NCI-H2107 (cell line): ENCODE measurements at places on chromosomes 16 and 17.

DNA sequence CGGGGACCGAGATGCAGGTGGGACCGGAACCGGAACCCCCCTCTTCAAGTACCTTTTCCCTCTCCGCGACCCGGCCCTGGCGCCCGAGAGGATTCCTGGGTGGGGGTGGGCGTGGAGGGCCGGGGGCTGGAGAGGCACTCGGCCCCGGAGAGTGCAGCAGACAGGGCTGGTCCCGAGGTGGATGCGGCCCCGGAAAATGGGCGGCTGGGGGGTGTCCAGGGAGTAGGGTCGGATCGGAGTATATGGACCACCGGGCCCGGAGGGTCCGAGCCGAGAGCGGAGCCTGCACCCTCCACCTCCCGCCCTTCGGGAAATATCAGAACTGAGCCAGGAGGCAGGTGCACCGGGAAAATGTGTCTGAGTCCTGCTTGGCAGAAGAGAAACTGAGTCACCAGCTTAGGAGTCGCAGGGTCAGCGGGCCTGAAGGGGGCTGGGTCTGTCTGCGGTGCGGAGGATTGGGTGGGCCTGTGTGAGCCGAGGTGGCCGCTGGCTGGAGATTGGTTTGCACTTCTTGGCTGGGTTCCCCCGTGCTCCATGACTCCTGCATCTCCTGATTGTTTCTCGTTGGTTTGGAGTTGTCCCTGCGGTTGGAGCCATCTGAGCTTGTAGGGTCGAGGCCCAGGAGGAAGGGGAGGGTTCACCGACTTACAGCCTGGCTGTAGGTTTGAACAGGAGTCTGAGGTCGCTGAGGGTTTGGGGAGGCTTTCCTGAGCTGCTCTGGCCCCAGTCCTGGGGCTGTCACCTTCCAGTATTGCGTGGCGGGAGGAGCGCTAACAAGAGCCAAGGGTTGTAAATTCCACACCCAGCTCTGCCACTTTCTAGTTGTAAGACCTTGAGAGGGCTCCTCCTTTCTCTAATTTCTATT lies 518 bp downstream of the SH2B1 start:
- no peak for DNase-seq

DNA sequence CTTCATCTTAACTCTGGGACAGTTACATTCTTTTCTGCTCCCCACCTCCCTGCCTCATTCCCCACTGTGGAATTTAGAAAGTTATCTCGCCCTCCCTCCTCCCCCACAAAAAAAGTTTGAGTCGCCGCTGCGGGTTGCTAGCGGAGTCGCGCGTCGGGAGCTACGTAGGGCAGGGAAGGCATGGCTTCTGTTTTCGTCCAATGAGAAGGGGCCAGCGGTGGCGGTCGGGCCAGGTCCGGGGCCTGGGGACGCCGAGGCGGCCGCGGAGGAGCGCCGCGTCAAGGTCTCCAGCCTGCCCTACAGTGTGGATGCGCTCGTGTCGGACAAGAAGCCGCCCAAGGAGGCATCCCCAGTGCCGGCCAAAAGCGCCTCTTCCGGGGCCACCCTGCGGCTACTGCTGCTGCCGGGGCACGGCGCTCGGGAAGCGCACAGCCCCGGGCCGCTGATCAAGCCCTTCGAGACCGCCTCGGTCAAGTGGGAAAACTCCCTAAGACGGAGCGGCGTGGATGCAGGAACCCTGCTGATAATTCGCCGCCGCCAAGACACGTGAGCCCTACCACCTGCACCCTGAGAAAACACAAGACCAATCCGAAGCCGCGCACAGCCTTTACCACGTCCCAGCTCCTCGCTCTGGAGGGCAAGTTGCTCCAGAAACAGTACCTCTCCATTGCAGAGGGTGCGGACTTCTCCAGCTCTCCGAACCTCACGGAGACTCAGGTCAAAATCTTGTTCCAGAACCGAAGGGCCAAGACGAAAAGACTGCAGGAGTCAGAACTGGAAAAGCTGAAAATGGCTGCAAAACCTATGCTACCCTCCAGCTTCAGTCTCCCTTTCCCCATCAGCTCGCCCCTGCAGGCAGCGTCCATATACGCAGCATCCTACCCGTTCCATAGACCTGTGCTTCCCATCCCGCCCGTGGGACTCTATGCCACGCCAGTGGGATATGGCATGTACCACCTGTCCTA lies 8.9 kb downstream of the OR4D1 start:
- no peak for DNase-seq

DNA sequence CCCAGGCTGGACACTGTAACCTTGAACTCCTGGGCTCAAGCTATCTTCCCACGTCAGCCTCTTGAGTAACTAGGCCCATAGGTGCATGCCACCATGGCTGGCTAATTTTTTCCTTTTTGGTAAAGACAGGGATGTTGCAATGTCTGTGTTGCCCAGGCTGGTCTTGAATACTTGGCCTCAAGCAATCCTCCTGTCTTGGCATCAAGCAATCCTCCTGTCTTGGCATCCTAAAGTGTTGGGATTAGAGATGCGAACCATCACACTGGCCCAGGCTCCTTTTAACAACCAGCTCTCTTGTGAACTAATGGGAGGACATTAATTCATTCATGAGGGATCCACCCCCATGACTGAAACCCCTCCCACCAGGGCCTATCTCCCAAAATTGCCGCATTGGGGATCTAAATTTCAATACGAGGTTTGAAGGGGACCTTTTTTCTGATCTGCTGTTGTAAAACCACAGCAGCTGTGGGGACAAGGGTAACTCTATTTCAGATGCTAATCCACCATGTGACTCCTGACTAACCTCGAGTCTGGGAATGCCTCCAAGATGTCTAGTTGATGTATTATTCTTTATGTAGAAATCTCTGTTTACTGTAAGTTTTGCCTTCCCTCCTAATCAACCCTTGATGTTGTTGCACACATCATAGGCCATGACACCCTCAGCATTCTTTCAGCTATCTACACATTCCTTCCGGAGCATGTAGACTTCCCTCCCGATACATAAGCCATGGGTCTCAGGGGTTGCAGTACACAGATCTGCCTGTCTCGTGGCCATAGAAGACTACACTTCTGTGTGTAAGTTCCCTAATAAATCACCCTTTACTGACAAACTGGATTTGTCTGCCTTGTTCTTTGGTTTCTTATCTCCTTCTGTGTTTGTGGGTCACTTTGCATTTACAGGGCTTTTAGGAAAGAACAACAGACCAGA lies 37.6 kb downstream of the RNF112 start:
- no peak for DNase-seq

- DNase-seq: no peak
Measured at GRCh38 chr17:81443269-81443668, 48.0 kb downstream of the BAHCC1 start.

- DNase-seq: no peak
Measured at GRCh38 chr17:67139784-67140665, 95.7 kb downstream of the CACNG1 start.

- no peak for DNase-seq
Measured at GRCh38 chr17:73096211-73096610, 3.7 kb upstream of the SLC39A11 start.
